Stimulated activated CD4-positive, alpha-beta T cell treated with anti-CD3 and anti-CD28 coated beads, Interleukin-1b, Interleukin-23, amount 100 ng/mL, for 48 hours (primary cell): ENCODE measurements at places on chromosomes 12 and 14.

- no peak for DNase-seq
Measured at GRCh38 chr14:68172627-68173026, 353.0 kb downstream of the RAD51B start.

DNA sequence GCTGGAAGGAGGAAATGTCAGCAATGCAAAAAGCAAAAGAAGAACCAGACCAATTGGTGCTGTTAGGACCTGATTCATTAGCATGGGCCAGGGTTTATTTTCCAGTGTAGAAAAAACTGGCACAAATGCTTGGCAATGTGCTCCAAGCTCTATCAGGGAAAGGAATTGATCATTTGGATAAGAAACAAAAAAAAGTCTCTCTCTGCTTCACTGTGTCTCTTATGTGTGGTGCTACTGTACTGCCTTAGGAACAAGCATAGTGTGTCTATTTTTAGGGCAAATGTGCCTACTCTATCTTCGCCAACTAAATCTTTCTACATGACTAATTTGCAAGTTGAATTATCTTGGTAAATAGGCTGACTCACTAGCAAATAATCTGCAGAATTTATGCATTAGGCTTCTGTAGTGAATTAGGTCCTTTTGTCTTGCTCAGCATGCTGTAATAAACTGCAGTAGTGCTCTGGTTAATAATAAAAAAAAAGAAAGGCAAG, 236.7 kb downstream of the MDGA2 start:
- no peak for DNase-seq

DNA sequence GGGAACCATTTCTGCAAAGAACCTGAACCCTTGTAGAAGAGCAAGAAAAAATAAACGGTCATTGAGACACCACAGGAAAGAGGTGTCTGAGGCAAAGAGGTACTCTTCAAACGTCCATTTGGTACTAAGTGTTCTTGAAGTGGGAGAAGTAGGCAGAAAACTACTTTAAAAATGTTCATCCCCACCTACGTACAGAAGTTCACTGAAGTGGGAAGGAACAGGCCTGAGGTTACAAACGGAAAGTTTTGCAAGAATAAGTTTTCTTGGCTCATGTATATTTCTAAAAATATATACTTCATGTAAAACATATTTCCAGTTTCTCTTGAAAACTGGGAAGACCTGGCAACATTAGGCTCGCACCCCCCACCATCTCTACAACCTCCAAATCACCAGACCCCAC, 61.2 kb downstream of the STXBP6 start:
- no peak for DNase-seq

DNA sequence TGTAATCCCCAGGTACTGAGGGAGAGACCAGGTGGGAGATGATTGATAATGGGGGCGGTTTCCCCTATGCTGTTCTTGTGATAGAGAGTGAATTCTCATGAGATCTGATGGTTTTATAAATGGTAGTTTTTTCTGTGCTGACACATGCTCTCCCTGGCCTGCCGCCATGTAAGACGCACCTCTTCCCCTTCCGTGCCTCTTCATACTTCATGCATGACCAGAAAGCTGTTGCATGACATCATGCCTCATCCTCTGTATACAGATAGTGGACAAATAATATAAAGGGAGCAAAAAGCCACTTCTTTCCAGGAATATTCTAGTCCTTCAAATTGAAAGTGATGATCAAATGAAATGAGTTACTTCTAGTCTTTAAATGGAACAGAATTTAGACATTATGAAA, 47.3 kb upstream of the LRIG3 start:
- DNase-seq: no peak

- DNase-seq: no peak
Measured at GRCh38 chr14:64516969-64517368, 12.4 kb downstream of the ZBTB1 start.

- DNase-seq: no peak
Measured at GRCh38 chr14:96754162-96754844, 42.9 kb upstream of the VRK1 start.

GRCh38 chr14:26199590-26200370, 398.1 kb downstream of the NOVA1 start:
- DNase-seq: no peak

- DNase-seq: no peak
Measured at GRCh38 chr14:36767603-36768281, 106.1 kb downstream of the PAX9 start.

DNA sequence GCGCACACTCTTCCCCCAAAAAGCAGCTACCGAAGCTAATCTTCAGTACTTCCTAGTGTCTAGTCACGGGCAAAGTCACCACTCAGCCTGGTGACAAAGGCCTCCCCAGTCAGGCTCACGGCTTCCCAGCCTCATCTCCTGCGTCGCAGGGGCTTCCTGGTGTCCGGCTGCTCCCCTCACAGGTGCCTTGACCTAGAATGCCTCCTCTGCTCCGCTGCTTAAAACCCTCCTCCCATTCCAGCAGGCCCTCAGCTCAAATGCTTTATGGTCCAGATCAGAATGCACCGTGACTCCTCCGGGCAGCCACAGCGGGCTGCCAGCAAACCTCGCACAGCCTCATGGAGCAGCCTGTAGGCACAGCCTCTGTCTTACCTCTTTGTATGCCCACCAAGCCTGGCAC, 53.1 kb downstream of the PRIMA1 start:
- DNase-seq: no peak

GRCh38 chr12:84637926-84638325, 274.7 kb downstream of the SLC6A15 start:
- no peak for DNase-seq

DNA sequence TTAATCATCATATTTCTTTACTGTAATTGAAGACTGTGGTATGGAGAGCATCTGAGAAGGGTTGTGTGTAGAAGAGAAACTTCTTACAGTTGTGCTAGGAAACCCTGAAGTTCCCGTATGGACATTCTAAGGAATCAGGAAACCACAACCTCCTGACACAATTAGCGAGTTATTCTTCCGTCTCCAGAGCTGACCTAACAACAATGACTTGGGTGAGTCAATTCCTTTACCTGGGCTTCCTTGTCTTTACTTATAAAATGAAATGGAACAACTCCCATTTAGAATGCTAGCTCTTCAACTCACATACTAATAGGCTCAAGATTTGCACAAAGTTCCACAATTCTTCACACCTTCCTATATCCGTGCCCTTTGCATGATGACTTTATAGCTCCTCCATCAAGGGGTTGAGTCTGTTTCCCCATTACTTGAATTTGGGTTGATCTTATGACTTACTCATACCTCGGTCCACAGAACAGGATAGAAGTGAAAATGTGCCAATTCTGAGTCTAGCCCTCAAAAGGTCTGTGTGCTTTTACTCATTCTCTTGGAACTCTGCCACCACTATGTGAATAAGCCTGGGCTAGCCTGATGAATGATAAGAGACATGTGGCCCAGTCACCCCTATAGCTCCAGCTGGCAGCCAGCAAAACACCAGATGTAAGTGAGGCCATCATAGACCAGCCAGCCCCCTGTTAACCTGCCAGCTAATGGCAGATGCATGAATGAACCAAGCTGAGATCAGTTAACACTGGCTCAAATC, 459.4 kb downstream of the ETNK1 start:
- no peak for DNase-seq

DNA sequence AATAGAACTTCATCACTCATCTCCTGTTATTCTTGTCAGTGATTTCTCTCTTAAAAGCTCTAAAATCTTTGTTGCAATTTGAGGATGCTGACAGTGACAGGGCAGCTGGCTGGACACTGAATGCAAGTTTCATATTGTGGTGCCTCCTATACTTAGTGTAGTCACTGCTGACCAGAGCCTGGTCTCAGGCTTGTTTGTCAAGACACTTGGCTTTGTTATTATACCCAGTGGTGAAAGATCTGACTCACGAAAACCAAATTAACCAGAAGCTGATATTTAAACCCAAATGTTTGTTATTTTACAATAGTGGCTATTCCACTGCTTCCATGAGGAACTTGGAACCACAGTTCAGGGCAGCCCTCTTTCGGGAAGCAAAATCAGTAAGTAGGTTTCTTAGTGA, 42.8 kb downstream of the RPGRIP1 start:
- no peak for DNase-seq

GRCh38 chr12:7834701-7835100, 38.0 kb downstream of the SLC2A14 start:
- DNase-seq: no peak
